ENCODE measurements at places on chromosomes 2 and 18. TPM values are rescaled to one million over a fixed set of nuclear protein-coding genes. Genes with fewer than 3 reads are reported as not detected.

Gene LRRTM4
- total RNA-seq = not detected

Gene RNU2-63P
- total RNA-seq = 9.7 TPM

Gene CDCA7
- 6.3 TPM for total RNA-seq

DNA sequence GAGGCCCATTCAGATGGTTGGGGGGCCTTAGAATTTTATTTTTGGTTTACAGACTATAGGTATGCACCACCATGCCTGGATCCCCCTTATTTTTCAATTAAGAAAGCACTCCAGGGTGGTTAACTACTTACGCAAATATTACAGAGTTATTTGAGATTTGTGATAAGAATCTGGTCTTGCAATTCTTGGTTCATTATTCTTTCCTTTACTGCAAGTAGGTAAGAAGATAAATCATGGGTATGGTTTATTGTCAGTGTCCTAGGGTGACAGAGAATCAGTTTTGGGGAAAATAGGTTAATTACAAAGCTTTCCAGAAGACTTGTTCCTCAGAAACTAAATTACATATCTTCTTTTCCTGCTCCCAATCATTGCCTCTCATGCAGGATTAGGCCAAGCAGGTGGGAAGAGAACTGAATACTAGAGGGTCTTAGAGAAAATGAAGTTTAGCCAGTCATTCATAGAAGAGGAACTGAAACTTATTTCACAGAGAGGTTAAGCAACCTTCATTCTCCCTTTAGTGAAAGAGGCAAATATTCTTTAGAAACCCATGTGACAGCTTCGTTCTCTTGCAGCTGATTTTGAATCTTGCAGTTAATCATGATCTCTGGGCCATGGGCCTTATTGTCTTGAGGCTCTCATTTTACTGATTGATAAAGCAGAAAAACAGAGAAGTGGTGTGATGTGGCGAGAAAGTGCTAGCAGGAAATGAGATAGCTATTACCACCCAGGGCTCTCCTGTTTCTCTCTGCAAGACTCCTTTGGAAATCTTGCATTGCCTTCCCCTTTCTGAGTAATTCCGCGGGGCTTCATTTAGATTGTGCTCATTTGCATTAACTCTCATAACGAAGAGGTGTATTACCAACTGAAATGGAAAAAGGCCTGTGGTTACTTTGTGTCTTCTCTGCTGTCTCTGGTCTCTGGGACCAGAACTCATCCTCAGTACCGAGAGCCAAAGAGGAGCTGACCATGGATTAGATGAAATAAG is 44.8 kb upstream of the ARHGAP25 start:
- no peak for DNase-seq

Gene ANKRD30BL
- total RNA-seq = not detected

- no peak for DNase-seq
Measured at GRCh38 chr2:19857806-19858205, 44.0 kb downstream of the TTC32 start.

DNA sequence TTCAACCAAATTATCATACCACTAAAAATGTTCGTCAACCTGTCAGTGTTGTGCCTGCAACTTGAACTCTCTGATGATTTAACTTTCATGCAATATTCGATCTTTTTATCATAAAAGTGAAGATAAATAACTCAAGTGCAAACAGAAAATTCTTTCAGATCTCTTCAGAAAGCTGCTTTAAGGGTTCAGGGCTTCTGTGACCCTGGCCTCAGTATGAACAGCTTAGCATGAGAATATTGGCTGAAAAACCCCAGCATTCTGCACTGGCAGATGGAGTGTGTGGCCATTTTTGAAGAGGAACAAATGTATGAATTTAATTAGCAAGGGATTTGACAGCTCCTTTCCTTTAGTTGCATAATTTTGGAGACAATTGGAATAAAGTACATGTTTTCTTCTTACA is 851.4 kb upstream of the SOX11 start:
- DNase-seq = no peak

Gene ATOH8
- not detected for total RNA-seq

DNA sequence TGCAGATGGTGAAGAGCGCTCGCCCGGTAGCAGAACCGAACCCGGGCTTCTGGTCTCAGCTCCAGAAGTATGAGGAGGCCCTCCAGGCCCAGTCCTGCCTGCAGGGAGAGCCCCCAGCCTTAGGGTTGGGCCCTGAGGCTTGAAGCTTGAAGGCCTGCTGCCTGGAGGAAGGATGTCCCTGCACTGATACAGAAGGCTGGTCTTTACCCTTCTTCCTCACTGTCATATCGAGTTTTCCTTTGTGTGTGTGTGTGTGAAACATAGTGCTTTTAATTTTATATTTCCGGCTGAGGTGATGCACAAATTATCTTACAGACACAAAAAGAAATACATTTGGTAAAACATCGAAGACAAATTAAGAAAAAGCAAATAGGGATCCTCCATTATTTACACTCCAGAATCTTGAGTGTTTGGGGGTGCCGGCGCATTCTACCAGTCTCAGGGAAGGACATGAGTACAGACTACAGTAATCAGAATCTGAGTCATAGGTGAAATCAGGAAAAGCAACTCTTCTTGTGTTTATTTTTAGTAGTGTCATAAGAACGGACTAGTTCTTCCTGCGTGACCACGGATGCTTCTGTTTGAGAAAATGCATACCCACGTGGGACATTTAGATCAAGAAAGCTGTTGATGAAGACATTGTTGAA is 1.3 kb downstream of the DUSP28 start:
- DNase-seq = no peak

- DNase-seq = no peak
Measured at GRCh38 chr2:61926531-61927477, 21.3 kb downstream of the COMMD1 start.

DNA sequence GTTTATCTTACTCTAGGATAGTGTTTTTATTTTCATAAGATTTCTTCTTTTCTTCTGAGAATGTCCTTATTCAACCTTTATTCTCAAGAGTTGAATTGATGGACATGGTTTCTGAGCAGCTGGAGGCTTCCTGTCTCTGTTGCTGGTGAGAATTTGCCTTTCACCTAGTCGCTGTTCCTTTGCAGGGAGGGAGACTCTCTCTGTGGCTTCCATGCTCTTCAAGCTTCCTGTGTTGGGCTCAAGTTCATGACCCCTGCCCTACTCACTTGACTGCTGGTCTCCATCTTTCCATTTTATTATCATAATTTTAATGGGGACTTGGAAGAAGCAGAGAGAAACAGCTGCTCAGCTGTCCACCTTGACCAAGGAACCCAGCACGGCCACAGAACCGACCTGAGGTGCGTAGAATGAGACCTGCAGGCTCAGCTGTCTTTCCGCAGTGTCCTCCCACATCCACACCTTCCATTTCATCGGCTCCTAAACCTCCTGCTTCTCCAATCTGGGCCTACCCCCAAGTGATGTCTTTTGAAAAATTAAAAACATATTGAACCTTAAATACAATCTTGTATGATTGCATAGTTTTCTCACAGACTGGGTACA is 24.2 kb downstream of the TMEM18 start:
- no peak for DNase-seq

Gene RAB6D
- not detected for total RNA-seq

GRCh38 chr2:62473246-62473827 is 32.7 kb downstream of the TMEM17 start:
- no peak for DNase-seq

DNA sequence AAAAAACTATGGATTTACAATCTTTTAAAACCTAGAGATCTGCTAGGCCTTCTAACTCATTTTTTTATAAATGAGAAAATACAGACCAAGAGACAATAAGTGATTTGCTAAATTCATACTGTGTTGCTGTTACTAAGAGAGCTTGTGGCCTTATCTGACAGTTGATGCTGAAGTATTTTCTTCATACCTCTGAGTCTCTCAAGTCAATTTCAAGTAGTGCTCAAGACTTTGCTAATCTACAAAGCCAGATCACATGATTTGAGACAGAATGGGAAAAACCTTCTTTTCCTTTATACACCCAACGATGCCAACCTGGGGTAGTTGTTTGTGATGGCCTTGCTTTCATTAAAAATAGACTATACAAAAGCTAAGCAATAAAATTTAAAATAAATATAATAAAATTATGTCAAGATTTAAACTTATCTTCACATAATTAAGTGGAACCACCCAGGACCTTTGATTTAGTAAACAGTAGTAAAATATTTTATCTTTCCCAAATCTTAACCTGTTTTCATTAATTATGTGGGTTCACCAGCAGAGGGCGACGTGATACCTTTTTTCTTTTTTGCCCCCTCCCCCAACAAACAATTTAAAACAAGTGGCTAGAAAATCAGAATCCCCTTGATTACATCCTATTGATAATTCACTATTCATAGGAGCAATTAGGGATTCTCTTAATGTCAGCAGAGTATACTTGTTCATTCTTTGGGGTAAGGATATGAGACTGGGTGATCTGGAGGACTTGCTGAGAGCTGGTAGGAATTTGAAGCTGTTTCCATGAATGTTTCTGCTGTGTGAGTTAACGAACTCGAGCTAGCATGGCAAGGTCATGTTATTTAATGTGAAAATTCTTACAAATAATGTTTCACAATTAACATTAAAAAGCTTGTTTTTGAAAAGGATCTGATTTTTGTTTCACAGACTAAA is 49.6 kb upstream of the SLC5A7 start:
- no peak for DNase-seq

- DNase-seq = no peak
Measured at GRCh38 chr2:47373747-47374146, 29.2 kb upstream of the MSH2 start.

Gene MERTK
- not detected for total RNA-seq

DNA sequence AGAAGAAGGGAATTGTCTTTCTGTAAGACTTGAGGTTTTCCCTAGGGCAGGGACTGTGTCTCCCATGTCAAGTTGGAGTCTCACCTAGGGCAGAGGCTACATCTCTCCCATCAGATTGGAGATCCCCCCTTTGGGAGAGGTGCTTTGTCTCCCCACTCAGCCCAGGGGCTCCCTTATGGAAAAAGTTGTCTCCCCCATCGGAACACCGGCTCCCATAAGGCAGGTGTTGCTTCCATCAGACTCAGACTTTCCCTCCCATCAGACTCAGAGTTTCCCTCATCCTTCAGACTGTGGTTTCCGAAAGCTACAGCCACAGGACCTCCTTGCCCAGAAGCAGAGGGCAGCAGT is 5.8 kb downstream of the ANKRD53 start:
- no peak for DNase-seq

Gene COL4A3
- 18.3 TPM for total RNA-seq

Gene RNF149
- 48.3 TPM for total RNA-seq

Gene YPEL5
- 57.4 TPM for total RNA-seq

Gene KCNE4
- not detected for total RNA-seq

Gene ESCO1
- 18.2 TPM for total RNA-seq

- DNase-seq = no peak
Measured at GRCh38 chr2:124810132-124810531, 785.0 kb downstream of the CNTNAP5 start.

Gene TNFRSF11A
- 0.07 TPM for total RNA-seq

Gene VIL1
- total RNA-seq = 0.07 TPM
